CD8-positive, alpha-beta memory T cell (primary cell): ENCODE measurements at places on chromosomes 12 and 14. TPM values are rescaled to one million over a fixed set of nuclear protein-coding genes. Genes with fewer than 3 reads are reported as not detected.

CD163L1 gene
- 0.71 TPM for total RNA-seq

GRCh38 chr12:47328831-47329545, 249.2 kb upstream of the AMIGO2 start:
- DNase-seq = no peak

- peak; percentile 86 for DNase-seq
Observed at GRCh38 chr12:6335451-6336078, 6.3 kb downstream of the TNFRSF1A start.

SSPN gene
- total RNA-seq = not detected

CSAD gene
- total RNA-seq = 18.7 TPM

DNA sequence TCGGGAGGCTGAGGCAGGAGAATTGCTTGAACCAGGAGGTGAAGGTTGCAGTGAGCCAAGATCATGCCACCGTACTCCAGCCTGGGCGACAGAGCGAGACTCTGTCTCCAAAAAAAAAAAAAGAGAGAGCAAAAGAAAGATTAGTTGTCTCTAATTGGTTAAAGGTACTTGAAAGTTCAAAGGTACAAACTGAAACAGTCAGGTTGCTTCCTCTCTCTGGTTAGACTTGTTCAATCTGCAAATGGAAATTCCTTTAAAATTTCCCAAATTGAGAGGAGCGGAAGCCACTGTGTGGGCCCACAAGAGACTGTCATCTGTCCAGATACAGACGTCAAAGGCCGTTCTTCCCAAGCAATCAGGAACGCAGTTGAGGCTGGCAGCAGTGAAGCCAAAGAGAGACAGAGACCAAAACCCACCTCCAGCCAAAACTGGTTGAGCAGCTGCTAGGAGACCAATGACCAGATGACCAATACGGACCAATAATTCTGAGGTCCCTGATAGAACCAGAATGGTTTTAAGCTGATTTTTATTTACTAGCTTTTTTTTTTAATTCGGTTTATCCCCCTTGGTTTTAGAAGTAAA, 63.6 kb downstream of the GCH1 start:
- no peak for DNase-seq

DNA sequence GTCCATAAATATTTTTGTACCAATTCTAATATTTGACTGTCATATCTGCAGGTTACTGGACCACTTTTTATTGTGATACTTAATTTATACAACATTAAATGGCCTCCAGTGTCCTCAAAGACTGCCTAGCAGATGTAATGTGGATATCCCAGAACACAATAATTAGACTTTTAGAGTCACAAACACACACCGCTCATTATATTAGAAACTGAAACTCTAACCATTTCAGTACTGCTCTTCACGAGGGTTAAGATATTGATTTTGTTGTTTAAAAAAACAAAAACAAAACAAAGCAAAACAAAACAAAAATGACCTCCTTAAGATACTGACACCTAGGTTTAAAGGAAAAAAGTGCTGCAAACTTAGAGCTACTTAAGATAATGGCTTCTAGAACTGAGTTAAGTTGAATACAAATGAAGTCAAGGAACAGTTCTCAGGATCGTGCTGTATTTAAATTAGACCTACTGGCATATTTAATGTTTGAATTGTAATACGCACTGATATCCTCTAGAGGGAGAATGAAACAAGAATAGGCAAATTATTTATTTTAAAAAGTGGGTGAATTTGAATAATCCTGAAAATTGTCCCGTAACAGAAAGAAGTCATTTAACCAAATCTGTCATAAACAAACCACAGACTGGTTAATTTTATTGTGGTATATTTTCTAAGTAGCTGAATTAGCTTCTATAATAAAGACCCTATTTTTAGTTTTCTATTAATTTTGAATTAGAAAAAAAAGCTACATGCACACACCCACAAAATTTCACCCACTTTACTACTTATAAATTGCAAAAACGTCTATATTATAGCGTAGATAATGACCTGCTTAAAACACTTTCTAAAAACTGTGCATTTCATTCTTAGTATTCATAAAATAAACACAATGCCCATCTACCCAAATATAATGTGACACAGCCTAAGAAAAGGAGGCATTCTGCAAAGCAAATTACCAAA, 395.2 kb upstream of the DCN start:
- DNase-seq = no peak

- no peak for DNase-seq
Observed at GRCh38 chr12:70068743-70069142, 174.5 kb upstream of the CNOT2 start.

- no peak for DNase-seq
Observed at GRCh38 chr12:47410383-47410782, 295.4 kb downstream of the RPAP3 start.

ANKRD33 gene
- not detected for total RNA-seq

- no peak for DNase-seq
Observed at GRCh38 chr12:12138203-12139154, 67.7 kb downstream of the BCL2L14 start.

GRCh38 chr12:97276661-97277429, 185.8 kb upstream of the RMST start:
- no peak for DNase-seq

- DNase-seq = no peak
Observed at GRCh38 chr12:63941166-63941800, 96.8 kb downstream of the SRGAP1 start.

DNA sequence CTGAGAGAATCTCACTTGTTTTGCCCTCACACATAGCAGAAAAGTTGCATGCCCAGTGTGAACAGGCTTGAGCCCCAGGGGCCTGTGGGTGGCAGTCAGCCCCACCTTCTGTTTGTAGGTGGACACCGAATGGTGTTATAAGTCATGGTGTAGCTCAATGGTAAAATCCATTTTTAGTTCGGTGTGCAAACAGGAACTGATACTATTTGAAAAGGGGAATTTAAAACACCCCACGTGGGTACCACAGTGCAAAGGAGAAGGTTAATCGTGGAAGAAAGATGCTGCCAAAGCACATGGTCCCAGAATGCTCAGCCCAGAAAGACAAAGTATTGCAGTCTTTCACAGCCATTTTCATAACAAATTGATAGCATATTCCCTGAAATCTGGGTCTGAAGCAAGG, 71.8 kb upstream of the GZMB start:
- DNase-seq = no peak

- no peak for DNase-seq
Observed at GRCh38 chr12:114167431-114167830, 201.3 kb upstream of the RBM19 start.

DNA sequence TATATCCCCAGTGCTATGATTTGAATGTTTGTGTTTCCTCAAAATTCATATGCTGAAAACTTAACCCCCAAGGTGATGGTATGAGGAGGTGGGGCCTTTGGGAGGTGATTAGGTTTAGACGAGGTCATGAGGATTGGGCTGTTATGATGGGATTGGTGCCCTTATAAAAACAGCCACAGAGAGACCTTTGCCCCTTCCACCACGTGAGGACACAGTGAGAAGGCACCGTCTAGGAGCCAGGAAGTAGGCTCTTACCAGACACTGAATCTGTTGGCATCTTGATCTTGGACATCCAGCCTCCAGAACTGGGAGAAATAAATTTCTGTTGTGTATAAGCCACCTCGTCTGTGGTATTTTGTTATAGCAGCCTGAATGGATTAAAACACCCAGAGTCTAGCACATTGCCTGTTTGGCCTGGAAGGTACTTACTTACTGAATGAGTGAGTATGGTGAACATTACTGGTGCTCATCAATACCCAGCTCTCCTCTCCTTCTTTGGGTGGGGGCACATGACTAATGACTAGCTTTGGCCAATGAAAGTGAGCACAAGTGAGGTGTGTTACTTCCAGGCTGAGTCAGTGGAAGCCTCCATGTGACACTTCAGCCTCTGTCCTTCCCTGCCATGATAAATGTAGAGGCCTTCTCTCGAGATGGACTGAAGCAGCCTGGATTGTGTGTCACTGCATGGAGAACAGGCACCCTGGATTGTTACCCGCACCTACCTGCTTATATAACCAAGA, 72.4 kb upstream of the CHST11 start:
- no peak for DNase-seq

- DNase-seq = no peak
Observed at GRCh38 chr14:74459976-74460375, 33.1 kb downstream of the NPC2 start.
